ENCODE measurements at places on chromosomes 13 and 19.

DNA sequence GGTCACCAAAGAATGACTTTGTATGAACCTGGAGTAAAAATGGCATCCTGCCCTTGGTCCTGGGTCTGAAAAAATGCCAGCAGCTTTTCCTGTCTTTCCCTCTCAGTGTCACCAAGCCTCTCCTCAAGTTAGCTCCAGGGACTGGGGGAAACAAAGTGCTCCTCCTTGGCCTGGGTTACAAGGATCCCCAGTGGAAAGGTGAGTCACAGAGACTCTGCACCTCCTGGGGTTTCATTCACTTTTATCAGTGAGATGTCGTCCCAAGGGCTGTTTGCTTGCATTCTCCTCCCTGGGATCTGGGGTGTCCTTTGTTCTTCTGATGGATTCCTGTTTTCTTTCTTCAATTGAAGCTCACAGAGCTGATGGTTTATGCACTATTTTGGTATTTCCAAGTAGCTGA is 93.2 kb upstream of the CSNK1A1L start:
- peak; percentile 33 for DNase-seq

- no peak for DNase-seq
Observed at GRCh38 chr19:23311551-23311950, 61.4 kb upstream of the ZNF724 start.

DNA sequence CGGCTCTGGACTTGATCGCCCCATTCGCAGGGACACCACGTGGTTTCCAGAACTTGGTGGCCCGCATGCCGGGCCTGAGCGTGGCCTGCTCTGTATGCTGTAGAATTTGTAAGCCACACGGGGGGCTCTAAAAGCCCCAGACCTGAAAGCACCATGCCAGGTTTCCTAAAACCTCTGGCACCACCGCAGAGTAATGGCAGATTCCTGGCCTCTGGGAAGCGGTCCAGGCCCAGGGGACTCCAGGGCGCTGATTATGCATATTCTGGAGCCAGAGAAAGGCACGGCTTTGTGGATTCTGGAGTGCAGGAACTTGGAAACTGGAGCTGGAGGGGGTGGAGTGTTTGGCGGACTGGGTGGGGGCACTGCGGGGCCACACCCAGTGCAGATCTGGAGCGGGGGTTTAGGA is 3.7 kb downstream of the FTL start:
- no peak for DNase-seq

GRCh38 chr13:41608839-41609177 is 151.5 kb downstream of the RGCC start:
- no peak for DNase-seq

DNA sequence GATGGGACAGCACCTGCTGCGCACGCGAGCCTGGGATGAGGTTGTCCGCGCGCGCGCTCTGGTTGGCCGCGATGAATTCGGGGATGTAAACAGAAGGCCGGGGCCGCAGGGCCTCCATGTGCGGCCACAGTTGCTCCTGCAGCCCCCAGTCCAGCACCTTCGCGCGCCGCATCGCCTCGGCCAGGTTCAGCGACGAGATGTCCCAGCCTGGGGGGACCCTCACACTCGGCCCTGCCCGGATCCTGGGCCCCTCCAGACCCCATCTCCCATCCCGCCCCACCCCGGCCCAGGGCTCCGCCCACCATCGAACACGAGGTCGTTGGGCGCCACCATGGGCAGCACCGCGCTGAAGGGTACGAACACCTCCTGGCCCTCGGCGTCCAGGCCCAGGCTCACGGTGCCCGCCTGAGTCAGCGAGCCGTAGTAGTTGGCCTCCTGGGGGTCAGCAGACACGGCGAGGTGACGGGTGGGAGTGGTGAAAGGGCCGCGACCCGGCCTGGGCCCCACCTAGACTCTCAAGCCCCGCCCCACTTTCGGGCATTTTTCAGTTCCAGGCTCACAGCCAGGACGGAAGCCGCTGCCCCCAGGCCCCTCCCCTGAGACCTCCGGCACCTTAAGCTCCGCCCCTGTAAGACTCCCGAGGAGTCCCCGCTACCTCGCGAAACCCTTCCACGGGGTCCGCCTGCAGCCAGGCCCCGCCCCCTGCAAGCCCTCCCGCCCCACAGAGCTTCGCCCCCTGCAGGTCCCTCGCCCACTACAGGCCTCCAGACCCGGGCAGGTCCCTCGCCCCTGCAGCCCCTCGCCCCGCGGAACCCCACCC is 1.1 kb downstream of the ISYNA1 start:
- peak; percentile 88 for DNase-seq

Measured in iPS-NIHi11 (cell line).